NCI-H345 (cell line): ENCODE measurements at places on chromosomes 3 and 15.

DNA sequence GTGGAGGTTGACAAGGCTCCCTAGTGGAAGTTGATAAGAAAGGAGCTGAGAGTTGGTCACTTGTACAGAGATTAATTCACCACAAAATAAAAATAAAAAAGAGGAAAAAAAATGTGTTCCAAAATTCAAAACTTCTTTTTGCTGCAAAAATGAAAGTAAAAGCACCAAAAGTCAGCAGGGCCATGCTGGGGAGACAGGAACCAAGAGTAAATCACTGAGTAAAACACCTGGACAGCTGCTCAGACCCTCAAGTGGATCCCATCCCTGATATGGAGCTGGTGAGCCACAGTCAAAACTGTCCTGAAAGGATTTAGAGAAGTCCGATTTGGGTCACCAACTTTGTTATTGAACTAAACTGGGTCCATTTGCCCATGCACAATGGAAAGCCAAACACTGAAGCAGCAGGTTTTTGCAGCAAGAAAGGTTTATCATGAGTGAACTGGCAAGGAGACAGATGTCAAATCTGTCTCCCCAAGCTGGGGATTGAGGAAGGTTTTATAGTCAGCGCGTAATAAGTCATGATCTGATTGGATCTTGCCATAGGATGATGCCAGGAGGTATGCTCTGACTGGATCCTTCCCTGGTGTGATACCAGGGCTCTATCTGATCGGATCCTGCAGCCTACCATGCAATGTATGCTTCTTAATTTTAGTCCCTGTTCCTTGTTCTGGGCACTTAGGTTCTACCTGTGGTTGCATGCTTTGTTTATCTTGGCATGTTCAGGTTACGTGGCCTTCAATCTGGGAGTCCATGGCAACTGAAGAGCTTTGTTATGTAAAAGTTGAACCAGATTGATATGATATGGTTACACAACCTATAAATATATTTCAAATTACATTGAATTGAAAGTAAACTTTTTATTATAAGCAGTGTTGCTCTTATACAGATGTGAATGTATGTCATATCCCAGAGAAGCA is 313.2 kb downstream of the POLQ start:
- no peak for DNase-seq

DNA sequence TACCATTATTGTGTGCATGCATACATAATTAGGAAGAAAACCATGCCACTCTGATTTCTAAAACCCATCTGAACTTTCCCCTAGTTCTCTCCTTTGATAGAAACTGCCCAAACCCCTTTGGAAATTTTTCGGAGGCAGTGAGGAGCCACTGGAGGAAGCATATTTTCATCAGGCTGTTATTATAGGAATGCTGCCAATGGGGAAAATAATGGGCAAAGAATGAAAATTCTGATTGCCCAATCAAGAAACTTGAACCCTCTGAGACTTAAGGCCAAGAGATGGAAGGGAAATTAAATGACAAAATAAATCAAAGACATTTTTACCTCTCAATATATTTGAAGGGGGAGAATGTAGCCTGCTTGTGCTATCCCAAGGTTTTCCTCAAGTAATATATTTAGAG is 376.0 kb upstream of the PDZRN3 start:
- no peak for DNase-seq

DNA sequence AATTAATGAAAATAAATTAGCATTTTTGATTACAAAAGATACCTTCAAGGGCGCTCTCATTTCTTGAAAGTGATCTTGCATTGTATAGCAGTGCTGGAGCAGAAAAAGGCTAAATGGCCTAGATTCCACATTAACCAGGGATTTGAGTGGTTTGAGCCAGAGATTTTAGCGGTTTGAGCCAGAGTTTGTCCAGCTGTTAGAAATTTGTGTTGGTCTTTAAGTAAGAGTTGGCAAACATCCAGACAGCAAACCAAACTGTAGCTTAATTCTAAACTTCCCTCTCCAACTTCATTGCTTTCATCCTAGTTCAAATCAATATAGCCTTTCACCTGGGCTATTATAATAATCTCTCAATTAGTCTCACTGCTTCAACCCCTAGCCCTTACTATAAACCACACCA is 351.7 kb downstream of the IGSF11 start:
- DNase-seq, result no peak

- no peak for DNase-seq
Observed at GRCh38 chr3:58048301-58048700, 40.1 kb downstream of the FLNB start.

- DNase-seq, result no peak
Observed at GRCh38 chr15:100244796-100245486, 96.8 kb downstream of the ADAMTS17 start.

DNA sequence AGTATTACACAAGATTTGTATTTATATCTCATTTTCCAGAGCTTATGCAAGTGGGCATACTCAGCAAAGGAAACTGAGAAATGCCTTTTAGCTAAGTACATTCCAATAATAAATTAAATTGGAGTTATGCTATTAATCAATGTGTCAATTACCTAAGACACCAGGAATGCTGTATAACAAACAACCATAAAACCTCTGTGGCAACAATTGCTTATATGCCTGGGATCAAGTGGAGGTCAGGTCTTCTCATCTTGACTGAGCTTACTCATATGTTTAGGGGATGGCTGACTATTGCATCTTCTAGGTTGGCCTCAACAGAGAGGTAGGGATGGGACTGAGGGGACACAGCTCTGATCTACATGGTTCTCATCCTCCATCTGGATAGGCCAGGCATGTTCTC is 30.7 kb downstream of the CD200R1L start:
- no peak for DNase-seq

DNA sequence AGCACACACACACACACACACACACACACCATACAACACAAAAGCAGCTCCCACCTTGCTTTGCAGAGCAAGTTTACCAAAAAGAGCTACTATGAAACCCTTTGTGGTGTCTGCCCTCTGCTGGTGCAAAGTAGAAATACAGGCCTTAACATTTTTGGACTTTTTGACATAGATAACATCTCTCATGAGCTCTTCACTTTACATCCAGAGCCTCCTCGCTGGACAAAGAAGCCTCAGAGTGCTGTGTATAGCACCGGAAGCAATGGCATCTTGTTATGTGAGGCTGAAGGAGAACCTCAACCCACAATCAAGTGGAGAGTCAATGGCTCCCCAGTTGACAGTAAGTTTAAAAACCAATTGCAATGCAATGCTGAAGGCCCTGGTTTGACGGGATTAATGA is 157.9 kb downstream of the CHL1 start:
- DNase-seq, result peak; percentile 65

GRCh38 chr3:17664923-17665322 is 77.5 kb downstream of the TBC1D5 start:
- no peak for DNase-seq
